ENCODE measurements at places on chromosomes 4 and X.

DNA sequence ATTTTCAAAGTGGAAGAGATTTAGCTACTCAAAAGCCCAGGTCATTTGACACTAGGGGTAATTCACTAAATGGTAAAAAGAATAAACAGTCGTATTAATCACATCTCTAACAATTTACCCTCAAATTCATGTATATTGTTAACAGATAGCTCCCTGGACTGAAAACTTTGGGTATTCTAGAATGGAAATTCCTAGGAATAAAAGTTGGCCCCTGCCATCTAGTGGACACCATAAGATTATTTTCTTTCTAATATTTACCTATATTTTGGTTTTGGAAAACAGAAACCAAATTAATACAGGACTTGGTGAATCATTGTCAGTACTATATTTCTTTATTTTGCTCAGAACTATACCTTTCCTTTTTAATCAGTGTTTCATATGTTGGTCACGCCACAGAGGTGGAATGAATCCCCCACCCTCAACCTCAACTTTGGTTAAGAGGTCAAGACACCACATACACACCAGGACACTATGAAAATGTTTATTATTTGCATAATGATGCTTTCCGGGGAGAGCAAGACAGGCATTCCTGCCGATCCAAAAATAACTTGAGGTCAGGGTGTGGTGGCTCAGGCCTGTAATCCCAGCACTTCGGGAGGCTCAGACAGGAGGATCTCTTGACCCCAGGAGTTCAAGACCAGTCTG lies 96.2 kb upstream of the APOOL start:
- no peak for DNase-seq

- no peak for DNase-seq
These were observed 11.3 kb downstream of the AREG start for GRCh38 chr4:74456056-74456744.

- no peak for DNase-seq
These were observed 367.8 kb upstream of the RASGEF1B start for GRCh38 chr4:81839347-81840042.

GRCh38 chr4:61182915-61183314 lies 17.2 kb upstream of the ADGRL3 start:
- DNase-seq: no peak

DNA sequence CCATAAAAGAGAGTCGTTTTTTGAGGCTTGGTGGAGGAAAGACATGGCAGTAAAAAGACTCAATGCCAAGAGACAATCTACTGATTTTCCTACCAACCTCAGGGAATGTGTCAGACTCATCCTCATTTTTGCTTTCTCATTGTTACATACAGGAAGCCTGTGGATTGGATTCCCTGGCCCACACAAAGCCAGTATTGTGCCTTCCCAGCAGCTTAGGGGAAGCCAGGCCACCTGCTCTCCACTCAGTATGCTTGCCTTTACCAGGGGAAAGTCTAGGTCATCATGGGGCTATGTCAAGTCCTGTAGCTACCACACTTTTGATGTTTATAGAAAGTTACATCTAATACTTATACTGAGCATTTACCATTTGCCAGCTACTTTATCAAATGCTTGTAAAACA lies 11.0 kb downstream of the BMX start:
- no peak for DNase-seq
